ENCODE measurements at places on chromosomes 7 and 10. TPM values are rescaled to one million over a fixed set of nuclear protein-coding genes. Genes with fewer than 3 reads are reported as not detected.

ERVW-1 gene
- total RNA-seq, result not detected

AASS gene
- 9.0 TPM for total RNA-seq

GPR85 gene
- 9.1 TPM for total RNA-seq

RADIL gene
- total RNA-seq, result 2.5 TPM

CFAP46 gene
- total RNA-seq, result not detected

BEND7 gene
- total RNA-seq, result 5.6 TPM

ZSWIM8 gene
- total RNA-seq, result 57.6 TPM

Data from LHCN-M2 (cell line).